ENCODE measurements at places on chromosomes 3 and 15. TPM values are rescaled to one million over a fixed set of nuclear protein-coding genes. Genes with fewer than 3 reads are reported as not detected.
A peak's percentile ranks its signal among the peaks of the same experiment; 100 is the strongest.

- no peak for DNase-seq
- H3K27ac ChIP-seq, result no peak overlapping the region
- no peak overlapping the region for H3K4me3 ChIP-seq
- no peaks in the 10 kb centered on the region for H3K36me3 ChIP-seq
Measured at GRCh38 chr3:71874618-71875017, 89.7 kb upstream of the PROK2 start.

GRCh38 chr15:63288778-63289378 lies 11.5 kb downstream of the APH1B start:
- H3K27ac ChIP-seq, result no peak overlapping the region
- H3K27me3 ChIP-seq, result no peaks in the 10 kb centered on the region
- no peaks in the 10 kb centered on the region for H3K36me3 ChIP-seq
- H3K4me3 ChIP-seq, result no peak overlapping the region

DNA sequence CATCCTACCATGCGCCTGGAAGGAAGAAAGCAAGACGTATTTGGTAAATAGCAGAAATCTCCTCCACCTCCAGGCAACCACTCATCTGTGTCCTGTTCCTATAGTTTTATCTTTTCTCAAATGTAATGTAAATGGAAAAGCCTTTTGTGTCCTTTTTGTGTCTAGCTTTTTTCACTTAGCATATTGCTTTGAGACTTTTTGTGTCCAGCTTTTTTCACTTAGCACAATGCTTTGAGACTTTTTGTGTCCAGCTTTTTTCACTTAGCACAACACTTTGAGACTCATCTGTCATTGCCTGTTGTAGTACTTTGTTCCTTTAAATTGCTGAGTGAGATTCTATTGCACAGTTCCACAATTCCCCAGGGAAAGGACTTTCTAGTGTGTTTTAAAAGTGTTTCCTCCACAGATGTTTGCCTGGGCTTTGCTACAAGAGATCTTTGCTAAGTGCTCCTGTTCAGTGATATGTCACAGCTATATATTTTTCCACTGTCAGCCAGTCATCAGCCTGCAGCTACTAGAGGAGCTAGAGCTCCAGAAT lies 27.9 kb upstream of the MUC13 start:
- H3K27me3 ChIP-seq, result no peaks in the 10 kb centered on the region
- H3K36me3 ChIP-seq, result no peaks in the 10 kb centered on the region
- no peak overlapping the region for H3K27ac ChIP-seq
- no peak overlapping the region for H3K4me3 ChIP-seq
- H3K4me1 ChIP-seq, result no peaks in the 10 kb centered on the region
- no peak for DNase-seq

GRCh38 chr3:151351219-151351618 lies 21.9 kb upstream of the P2RY13 start:
- no peak overlapping the region for H3K4me3 ChIP-seq
- no peak overlapping the region for H3K27ac ChIP-seq
- no peaks in the 10 kb centered on the region for H3K36me3 ChIP-seq
- DNase-seq, result no peak
- H3K4me1 ChIP-seq, result no peaks in the 10 kb centered on the region

GRCh38 chr15:69660658-69661405 lies 208.2 kb downstream of the RPLP1 start:
- H3K4me1 ChIP-seq, result no peaks in the 10 kb centered on the region
- no peak overlapping the region for H3K4me3 ChIP-seq
- no peak overlapping the region for H3K27ac ChIP-seq
- no peak for DNase-seq

- H3K27me3 ChIP-seq, result no peaks in the 10 kb centered on the region
- H3K36me3 ChIP-seq, result no peaks in the 10 kb centered on the region
- H3K4me3 ChIP-seq, result no peak overlapping the region
- no peak overlapping the region for H3K27ac ChIP-seq
- no peak for DNase-seq
- no peaks in the 10 kb centered on the region for H3K4me1 ChIP-seq
Measured at GRCh38 chr3:42088803-42089530, 2.2 kb upstream of the TRAK1 start.

GRCh38 chr3:21170964-21171363 lies 580.0 kb downstream of the ZNF385D start:
- no peak overlapping the region for H3K27ac ChIP-seq
- H3K4me1 ChIP-seq, result no peaks in the 10 kb centered on the region
- no peak for DNase-seq
- no peaks in the 10 kb centered on the region for H3K27me3 ChIP-seq
- no peak overlapping the region for H3K4me3 ChIP-seq

- peak; percentile 70 for DNase-seq
- H3K27ac ChIP-seq, result no peak overlapping the region
- H3K4me3 ChIP-seq, result no peak overlapping the region
- H3K27me3 ChIP-seq, result no peaks in the 10 kb centered on the region
Measured at GRCh38 chr15:20341901-20342600, 199.5 kb downstream of the GOLGA6L6 start.

- no peak overlapping the region for H3K4me3 ChIP-seq
- no peak for DNase-seq
- no peak overlapping the region for H3K27ac ChIP-seq
- H3K4me1 ChIP-seq, result no peaks in the 10 kb centered on the region
Measured at GRCh38 chr15:68196445-68197169, 8.5 kb downstream of the CALML4 start.

- no peak overlapping the region for H3K27ac ChIP-seq
- H3K4me1 ChIP-seq, result no peaks in the 10 kb centered on the region
- DNase-seq, result no peak
- no peak overlapping the region for H3K4me3 ChIP-seq
- no peaks in the 10 kb centered on the region for H3K27me3 ChIP-seq
Measured at GRCh38 chr3:128335621-128336296, 130.9 kb downstream of the DNAJB8 start.

- H3K36me3 ChIP-seq, result no peaks in the 10 kb centered on the region
- H3K4me1 ChIP-seq, result no peaks in the 10 kb centered on the region
- DNase-seq, result no peak
- no peak overlapping the region for H3K4me3 ChIP-seq
- no peaks in the 10 kb centered on the region for H3K27me3 ChIP-seq
Measured at GRCh38 chr15:100653608-100654007, 51.2 kb downstream of the ASB7 start.

GRCh38 chr3:144028798-144029411 lies 57.3 kb downstream of the DIPK2A start:
- no peak overlapping the region for H3K4me3 ChIP-seq
- no peaks in the 10 kb centered on the region for H3K36me3 ChIP-seq
- DNase-seq, result no peak
- H3K27me3 ChIP-seq, result no peaks in the 10 kb centered on the region
- H3K4me1 ChIP-seq, result no peaks in the 10 kb centered on the region

The CCDC54 gene
- not detected for total RNA-seq

The PHLDB2 gene
- 38.7 TPM for total RNA-seq

Measured in right lobe of liver (tissue), 6 donors.